ENCODE measurements at places on chromosomes 11 and 22.
A peak's percentile ranks its signal among the peaks of the same experiment; 100 is the strongest.

GRCh38 chr11:110435780-110436717 is 6.3 kb downstream of the FDX1 start:
- DNase-seq, result peak; percentile 30

DNA sequence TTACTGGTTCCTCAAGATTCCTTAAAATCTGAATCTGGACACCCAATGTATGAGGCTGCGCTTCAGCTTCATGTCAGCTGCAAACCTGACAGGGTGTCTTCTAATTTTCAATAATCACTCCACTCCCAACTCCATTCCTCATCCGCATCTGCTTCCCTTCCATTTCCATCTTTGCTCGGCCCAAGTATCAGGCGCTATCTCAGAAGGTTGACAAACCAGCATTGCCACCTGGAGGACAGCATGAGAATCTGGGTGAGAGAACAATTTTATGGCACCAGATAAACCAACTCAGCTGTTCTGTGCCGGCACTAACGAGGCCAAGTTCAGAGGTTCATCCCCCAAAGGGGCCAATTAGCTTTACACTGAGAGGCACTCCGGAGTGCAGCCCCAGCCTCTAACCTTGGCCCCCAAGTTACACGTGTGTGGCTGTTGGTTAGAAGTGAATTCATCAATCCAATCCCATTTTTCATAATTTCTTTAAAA is 79.1 kb upstream of the LMO2 start:
- DNase-seq, result peak; percentile 90

DNA sequence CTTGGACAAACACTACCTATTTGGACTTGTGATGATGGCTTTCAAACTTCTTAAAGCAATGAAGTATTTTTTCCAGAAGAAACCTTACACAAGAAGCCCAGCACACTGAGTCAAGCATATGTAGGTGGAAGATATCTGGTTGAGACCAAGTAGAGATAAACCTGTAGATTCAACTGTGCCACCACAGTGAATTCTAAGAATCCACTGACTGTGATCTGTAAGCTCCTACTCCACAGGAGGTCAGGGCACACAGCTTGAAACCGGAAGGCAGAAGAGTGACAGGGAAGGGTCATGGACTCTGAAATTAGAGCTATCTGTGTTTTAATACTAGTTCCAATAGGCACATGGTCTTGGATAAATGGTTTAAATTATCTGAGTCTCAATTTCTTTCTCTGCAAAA is 404.5 kb downstream of the ETS1 start:
- DNase-seq, result no peak

DNA sequence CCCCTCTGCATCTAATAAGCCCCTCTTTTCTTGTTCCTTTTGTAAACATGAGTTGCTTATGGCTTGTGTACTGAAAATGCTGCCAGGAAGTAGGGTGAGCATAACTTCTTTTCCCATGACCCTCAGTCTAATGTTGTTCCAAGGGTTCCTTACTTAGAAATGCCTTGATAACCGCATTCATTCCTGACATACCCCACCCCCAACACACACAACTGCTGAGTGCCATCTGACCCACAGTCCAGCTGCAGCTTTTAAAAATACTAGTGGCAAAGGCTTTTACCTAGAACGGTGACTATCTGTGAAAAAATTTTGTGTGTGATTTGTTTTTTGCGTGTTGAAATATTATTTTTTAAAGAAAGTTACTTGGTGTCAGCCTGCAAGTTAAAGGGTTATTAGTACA is 52.6 kb downstream of the ARHGAP42 start:
- DNase-seq, result no peak

DNA sequence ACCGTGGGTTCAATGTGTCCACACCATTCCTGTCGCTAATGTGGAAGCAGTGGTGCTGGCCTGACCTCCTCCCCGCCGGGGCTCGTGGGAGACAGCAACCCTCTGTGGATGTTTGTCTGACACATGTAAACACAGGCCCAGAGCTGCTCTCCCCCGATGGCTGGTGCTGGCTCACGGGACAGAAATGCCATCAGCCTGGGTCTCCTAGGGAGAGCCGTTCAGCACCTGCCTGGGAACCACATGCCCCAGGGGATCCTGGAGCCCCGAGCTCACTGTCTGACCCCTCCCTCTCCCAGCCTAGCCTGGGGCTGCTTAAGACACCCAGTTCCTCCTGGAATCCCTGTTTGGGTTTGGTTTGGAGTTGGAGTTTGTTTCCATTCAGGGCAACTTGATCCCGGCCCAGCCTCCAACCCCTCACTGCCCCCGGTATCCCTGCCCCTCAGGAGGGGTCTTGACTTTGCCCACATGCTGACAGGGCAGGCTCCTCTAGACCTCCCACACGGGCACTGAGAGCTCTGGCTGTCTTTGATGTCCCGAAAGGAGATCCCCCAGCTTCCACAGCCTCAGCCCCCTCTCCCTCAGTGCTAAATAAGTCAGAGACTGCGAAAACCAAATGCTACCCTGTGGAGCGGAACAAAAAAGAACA is 50.9 kb upstream of the WNT11 start:
- peak; percentile 38 for DNase-seq

- DNase-seq, result no peak
These were observed 204.7 kb upstream of the BLID start for GRCh38 chr11:122320671-122321070.

DNA sequence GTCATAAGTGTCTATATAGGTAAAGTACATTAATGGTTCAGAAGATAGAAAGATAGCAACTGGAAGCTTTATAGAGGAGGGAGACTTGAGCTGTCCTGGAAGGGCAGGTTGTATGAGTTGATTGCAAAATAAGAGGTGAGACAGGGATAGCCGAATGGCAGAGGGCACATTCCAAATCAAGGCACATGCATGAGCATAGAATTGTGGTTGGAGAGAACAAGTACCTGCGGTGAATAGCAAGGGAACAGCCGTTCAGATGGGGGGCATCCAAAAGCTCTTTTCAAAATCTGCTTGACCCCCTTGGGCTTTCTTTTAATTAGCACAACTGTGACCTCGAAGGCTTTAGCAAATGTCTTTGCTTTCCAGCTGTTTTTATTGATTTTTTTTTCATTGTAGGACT is 473.0 kb upstream of the CCDC90B start:
- DNase-seq, result no peak

GRCh38 chr11:69911310-69912160 is 92.3 kb upstream of the FGF3 start:
- peak; percentile 52 for DNase-seq

DNA sequence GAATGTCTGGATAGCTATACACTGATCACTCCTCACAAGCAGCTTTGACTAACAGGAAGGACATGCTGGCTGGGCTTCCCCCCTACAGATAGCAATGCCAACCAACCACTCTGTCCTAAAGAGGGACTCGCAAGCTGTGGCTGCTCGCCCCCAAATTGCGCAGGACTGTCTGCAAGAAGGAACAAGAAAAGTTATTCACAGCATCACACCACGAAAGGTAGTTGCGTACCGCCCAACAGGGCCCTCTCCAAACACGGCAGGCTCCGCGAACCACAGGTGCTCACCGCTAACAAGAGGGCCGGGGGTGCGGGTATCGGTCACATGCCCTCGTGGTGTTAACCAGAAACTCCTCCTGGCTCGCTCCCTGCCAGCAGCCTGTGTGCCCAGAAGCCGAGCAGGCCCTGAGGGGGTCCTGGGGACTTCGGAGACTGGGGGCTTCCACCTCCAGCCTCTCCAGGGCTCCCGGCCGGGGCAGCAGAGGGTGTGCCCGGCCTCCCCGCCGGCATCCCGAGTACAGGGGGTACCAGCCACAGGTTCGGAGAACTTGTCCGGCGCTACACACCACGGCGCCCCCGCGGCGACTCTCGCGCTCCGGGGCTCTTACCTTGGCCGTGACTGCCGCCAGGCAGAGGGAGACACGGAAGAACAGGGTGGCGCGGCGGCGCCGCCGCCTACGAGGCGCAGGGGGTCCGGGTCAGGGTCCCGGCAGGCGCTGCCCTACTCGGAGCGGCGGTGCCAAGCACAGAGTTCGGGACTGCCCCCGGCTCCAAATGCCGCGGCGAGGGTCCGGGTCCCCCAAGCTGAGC is 682 bp downstream of the LARGE1 start:
- peak; percentile 76 for DNase-seq

GRCh38 chr22:33012833-33013450 is 45.2 kb downstream of the SYN3 start:
- DNase-seq, result no peak

- DNase-seq, result peak; percentile 72
These were observed 18.1 kb upstream of the ARHGAP8 start for GRCh38 chr22:44734278-44734677.

GRCh38 chr11:17544181-17544622 is at the start of gene USH1C:
Gene USH1C, minus strand, starts transcription at chr11:17544416. Its CDS starts 109 bp downstream, at chr11:17544307.
- peak; percentile 87 for DNase-seq

GRCh38 chr11:122085712-122086111 is 30.3 kb downstream of the BLID start:
- no peak for DNase-seq
